ENCODE measurements at places on chromosomes 6 and 20.
A peak's percentile ranks its signal among the peaks of the same experiment; 100 is the strongest.

- DNase-seq, result no peak
Measured at GRCh38 chr20:18773566-18773965, 40.0 kb upstream of the SCP2D1 start.

GRCh38 chr6:84137051-84137375 lies 90.4 kb downstream of the CEP162 start:
- no peak for DNase-seq

DNA sequence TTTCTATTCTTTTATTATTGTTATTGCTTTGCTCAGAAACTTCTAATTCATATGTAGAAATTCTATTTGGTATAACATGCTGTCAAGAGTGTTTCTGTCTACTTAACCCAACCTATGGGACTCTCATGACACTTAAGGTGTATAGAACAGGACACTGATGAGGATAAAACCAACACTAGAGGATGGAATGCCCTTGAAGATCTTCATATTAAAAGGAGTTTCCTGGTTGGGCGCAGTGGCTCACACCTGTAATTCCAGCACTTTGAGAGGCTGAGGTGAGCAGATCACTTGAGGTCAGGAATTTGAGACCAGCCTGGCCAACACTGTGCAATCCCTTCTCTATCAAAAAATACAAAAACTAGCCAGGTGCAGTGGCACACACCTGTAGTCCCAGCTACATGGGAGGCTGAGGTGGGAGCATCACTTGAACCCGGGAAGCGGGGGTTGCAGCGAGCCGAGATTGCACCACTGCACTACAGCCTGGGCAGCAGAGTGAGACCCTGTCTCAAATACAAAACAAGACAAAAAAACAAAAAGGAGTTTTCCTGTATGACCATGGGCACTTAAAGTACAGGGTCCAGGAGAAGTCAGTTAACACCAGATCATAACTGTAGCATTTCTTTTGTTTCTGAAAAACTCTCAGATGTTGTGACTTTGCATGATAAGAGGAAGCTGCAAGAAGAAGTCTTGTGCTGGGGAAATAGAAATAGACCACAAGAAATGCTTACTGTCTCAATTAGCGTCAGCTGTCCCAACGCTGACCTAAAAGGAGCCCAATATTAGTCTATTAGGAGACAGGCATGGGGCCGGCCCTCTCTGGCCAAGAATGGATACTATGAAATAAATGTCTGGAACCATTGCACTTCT lies 38.9 kb upstream of the CD2AP start:
- no peak for DNase-seq

DNA sequence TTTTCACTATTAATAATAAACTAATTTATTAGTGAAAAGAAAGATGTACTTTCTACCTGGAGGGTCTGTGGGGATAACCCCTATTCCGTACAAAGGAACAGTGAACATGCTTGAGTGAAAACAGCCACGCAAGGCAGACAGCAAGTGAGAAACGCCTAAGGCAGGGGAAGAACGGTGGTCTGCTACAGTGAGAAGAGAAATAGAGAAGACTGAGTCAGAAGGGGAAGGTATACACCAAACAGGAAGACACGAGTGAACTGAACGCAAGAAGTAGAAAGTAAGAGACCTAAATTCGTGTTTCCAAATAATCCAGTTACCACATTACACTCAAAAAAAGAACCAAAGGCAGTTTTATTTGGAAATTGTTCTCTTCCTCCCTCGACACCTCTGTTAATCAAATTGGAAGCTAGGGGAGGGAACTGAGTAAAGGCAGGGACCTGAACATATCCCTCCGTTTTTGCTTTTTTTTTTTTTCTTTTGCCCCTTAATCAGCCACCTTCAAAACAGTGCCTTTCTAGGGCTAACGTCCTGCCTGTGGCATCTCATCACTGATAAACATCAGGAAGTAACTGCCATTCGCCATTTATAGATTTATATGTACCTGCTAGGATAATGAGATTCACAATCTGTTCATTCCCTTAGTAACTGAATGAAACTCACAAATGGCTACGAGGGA lies 48.9 kb downstream of the ATXN1 start:
- no peak for DNase-seq

GRCh38 chr6:153568628-153569027 lies 437.5 kb upstream of the RGS17 start:
- no peak for DNase-seq

DNA sequence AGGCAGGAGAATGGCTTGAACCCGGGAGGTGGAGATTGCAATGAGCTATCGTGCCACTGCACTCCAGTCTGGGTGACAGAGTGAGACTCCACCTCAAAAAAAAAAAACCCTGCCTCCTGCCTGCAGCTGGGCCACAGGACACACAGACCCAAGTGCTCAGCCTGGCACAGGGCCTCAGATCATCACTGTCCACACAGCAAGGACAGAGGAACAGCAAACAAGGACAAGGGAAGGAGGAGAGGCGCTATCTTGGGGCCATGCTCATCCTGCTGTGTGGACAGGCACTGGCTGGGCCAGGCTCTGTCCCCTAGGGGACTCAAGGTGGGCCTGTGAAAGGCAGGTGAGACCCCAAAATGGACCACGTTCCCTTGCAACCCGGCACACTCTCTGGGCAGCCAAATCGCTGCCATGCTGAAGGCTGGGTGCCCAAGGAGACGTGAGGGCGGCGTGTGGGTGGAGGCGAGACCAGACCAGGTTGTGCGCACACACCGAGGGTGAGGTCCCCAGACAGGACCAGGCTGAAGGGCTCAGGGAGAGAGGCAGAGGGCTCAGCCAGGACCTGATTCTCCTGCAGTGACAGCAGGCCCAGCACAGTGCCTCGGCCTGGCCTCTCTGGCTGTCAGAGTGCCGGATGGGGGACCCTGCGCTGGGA lies 9.1 kb downstream of the UCKL1 start:
- no peak for DNase-seq

GRCh38 chr6:102458990-102459389 lies 1065.5 kb downstream of the GRIK2 start:
- DNase-seq, result no peak

- no peak for DNase-seq
Measured at GRCh38 chr6:107396211-107396610, 63.2 kb downstream of the PDSS2 start.

GRCh38 chr6:381742-382461 lies 9.7 kb upstream of the IRF4 start:
- no peak for DNase-seq

GRCh38 chr6:162670345-162670744 lies 57.2 kb downstream of the PRKN start:
- no peak for DNase-seq

DNA sequence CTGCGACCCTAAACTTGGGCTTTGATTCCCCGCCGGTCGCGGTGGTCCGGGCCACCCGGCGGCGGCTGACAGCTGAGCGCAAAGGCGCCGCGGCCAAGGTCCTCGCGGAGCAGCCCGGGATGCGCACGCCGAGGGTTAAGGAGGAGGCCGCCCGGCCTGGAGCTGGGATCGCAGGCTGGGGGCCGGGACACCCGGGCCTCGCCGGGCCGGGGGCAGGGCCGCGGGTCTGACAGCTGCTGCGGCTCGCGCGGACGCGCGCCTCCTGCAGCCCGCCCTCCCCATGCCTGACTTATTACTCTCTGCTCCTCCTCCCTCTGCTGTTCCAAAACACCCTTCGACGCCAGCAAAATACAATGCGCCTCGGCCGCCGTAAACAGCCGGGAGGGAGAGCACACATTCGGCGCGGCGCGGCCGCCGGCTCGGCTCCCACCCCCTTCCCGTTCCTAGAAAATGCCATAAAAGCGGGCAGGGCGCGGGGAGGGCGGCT lies 746 bp downstream of the BACH2 start:
- DNase-seq, result peak; percentile 40

DNA sequence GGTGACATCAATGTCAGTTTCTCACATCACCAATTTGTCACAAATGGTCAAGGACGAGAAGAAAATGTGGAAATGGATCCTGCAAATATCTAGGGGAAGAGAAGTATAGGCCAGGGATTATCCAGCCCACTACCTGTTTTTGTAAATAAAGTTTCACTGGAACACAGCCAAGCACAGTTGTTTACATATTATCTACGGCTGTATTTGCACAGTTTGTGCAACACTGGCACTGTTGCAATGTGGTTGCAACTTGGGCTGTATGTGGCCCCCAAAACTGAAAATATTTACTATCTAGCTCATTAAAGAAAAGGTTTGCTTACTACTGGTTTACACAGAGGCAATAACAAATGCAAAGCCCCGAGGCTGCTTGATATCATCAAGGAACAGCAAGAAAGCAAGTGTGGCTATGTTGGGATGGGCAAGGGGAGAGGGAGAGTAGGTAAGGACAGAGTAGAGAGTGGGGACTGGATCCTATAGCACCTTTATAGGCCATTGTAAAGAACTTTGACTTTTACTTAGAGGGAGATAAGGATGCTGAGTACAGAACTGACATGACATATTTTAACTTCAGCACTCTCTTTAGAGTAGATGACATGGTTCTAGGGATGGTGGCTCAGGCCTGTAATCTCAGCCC lies 11.8 kb upstream of the STXBP5 start:
- no peak for DNase-seq

DNA sequence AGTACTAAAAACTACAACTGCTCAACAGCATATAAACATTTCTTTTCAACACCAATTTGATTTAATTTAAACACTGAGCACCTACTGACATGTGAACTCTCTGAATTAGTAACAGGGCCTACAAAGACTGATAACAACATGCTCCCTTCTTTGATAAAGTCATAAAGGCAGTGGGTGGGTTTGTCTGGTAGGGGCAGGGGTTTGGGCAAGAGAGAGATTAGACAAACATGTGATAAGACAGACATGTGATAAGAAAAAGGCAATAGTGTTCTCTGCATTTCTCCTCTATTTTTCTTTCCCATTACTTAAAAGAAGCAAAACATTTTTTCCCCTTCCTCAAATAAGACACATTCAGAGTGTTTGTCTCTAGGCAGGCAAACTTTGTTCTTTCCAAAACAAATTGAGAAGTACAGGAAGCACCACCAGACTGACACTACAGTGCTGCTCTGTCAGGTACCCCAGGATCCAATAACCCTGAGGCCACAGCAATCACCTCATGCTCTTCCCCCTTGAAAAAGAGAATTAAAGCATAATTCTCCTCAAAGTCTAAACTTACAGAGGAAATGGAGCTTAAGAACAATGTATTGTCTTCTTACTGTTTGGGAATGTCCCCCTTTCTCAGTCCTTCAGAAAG lies 11.9 kb downstream of the C6orf52 start:
- no peak for DNase-seq

DNA sequence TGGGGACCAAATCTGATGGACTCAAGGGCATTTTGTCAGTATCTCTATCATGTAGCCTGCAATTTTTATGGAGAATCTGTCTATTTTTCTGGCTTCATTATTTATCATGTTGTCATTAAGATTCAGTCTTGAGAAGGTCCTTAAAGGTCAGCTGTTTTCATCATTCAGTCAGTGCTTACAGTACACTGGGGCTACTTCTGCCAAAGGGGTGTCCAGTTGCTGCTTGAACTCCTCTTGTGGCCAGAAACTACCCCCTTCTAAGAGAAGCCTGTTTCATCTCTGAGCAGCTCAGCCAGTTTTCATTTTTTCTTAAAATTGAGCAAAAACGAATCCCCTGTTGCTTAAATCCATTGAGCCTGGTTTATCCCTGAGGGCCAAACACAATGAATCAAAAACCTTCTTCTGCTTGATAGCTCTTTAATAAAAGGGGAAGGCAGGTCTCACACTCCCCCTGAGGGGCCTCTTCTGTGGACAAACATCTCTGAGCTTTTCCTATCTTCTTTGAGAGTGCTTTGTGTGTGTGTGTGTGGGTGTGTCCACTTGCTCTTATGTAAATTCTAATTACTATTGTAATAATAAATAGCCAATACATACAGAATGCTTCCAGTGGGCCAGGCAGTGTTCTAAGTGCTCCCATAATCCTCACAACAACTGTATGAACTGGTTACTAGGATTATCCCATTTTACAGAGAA lies 172.2 kb downstream of the PLCB1 start:
- no peak for DNase-seq

DNA sequence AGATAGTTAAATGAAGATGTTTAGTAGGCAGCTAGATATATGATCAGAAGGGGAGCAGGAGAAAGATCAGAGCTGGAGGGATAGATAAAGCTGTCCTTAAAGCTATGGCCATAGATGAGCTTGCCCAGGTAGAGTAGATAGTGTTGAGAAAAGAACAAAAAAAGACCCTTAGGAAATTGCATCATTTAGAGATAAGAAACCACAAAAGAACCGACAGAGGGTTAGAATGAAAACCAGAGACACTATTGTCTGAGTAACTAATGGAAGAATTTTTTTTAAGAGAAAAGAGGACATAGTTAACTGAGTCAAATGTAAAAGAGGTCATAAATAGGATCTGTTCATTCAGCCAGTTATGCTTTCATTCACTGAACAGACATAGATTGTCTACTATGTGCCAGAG lies 101.8 kb downstream of the TNFAIP3 start:
- no peak for DNase-seq

GRCh38 chr20:38249536-38250310 lies 10.8 kb downstream of the KIAA1755 start:
- no peak for DNase-seq

GRCh38 chr20:7770046-7770445 lies 170.2 kb downstream of the HAO1 start:
- no peak for DNase-seq

- DNase-seq, result no peak
Measured at GRCh38 chr20:57062696-57063270, 203.7 kb downstream of the BMP7 start.

- no peak for DNase-seq
Measured at GRCh38 chr6:40671001-40671693, 84.0 kb upstream of the LRFN2 start.

DNA sequence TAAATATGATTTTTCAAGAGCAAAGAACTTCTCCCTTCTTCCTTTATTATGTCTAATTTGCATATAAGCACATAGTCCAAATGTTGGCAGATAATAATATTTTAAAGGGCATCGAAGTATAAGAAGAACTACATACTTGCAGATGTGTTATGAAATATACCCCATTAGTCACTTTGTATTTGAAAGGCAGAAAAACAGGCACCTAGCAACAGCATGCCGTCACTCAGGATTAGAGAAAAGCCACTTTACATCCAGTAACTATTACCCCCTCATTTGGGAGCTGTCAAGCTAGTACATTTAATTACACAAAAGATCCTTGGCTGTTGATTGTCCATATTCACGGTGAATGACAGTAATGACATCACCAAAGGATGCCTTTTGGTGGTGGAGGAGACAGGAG lies 99.3 kb upstream of the ARMC2 start:
- DNase-seq, result no peak

GRCh38 chr6:156131221-156131903 lies 645.8 kb upstream of the ARID1B start:
- DNase-seq, result no peak

Measured in activated naive CD4-positive, alpha-beta T cell (primary cell).